ENCODE measurements at places on chromosomes 7 and 10.

GRCh38 chr7:133354546-133355324, 101.9 kb downstream of the EXOC4 start:
- DNase-seq: no peak

DNA sequence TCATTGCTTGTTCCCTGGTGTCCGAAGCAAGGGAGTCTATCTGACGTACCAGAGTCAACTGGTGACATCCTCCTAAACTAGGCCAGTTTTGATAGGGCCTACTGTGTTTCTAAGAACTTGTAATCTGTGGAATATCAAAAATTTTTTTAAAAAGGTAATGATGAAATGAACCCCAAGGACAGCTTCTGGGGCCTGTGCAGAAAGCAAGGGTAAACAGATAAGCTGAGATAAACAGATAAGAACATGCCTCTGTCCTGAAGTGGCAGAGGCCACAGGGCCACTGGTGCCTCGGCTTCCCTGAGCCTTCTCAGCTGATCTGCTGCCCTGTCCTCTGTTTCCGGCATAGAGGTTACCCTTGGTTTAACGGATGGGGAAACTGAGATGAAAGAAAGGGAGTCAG, 8.8 kb downstream of the GRK5 start:
- no peak for DNase-seq

- no peak for DNase-seq
These were observed 174.2 kb downstream of the PTEN start for GRCh38 chr10:88037623-88038022.

DNA sequence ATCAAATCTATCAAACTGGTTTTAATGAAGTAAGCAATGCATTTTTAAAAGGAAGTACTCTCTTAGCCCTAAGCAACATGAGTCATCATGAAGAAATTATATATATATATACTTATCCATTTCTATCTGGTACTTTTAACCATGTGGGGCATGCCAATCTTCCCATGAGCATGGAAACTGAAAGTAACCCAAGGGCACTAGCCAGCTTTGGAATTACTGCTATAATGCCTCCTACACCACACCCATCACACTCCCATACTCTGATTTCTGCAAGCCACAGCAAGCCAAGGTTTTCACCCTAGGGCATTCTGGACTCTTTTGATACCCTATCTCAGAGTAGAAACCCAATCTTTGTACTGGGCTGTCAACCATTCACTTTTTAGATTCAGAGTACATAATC, 204.6 kb downstream of the IMMP2L start:
- DNase-seq: no peak

DNA sequence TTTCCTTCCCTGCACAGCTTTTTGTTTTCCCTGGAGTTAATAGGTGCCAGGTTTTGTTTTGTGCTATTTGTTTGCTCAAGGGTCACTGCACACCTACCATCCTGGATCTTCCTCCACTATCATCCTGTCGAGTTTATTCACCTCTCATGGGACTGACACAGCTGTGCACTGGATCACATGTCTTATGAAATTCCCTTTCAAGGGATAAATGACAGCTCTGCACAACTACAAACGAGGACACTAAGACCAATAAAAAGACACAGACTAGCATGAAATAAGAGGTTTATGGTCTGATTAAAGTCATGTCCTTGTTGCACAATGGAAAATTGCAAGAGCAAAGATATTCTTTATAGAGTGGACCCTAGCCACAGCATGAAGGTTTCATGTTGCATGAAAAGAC, 76.7 kb upstream of the SFMBT2 start:
- no peak for DNase-seq

- no peak for DNase-seq
These were observed 5.9 kb upstream of the PRSS58 start for GRCh38 chr7:142263598-142264380.

DNA sequence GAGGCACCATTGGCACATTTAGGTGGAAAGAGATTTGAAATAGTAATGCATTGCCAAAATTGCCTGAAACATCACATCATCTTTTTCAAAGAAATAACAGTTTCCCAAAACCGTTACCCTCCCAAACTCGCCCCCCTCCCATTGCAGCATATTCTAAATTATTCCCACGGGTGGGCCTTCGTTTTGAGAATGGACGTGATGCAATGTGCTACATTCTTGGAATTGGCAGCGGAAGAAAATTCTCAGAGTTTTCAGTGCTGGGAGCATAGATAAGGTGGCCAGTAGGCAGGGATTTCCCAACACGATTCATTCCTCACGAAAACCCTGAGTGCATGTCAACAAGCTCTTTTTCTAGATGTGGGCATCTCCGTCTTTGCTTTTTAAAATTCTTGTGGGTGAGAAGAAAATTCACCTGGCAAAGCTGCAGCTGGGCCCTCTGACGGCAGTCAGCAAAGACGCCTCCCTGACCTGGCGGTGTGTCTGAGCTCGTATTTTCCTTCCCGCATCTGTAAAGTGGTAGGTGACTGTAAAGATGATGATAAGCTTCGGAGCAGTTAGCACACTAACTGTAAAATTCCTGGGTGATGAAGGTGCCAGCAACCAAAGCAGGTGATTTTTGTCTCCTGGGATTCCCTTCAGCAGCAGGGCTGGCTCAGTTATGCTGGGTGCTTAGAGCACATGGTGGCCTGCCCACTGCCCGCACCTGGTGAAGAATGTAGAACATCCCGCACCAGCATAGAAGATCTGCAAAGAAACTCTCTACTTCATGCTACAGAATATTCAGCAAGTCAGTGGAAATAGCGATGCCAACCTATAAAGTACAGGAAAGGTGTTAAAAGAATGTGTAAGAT, 141.9 kb upstream of the KLF6 start:
- DNase-seq: no peak

DNA sequence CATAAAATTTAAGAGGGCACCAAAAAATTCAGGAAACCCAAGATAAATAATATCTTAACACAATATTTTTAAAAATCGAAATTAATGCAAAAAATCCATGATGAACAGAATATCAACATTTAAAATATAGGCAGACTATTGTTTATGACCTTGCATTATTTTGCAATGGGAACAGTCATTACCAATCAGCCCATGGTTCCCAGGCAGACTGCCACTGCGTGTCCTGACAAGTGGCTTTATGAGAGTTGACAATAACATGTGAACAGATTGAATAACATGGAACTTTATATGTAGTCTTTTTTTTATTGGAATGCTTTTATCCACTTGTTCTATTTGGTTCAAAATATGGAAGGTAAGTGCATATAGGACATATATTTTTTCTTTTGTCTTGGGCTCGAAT, 3.1 kb upstream of the AVPI1 start:
- DNase-seq: no peak

DNA sequence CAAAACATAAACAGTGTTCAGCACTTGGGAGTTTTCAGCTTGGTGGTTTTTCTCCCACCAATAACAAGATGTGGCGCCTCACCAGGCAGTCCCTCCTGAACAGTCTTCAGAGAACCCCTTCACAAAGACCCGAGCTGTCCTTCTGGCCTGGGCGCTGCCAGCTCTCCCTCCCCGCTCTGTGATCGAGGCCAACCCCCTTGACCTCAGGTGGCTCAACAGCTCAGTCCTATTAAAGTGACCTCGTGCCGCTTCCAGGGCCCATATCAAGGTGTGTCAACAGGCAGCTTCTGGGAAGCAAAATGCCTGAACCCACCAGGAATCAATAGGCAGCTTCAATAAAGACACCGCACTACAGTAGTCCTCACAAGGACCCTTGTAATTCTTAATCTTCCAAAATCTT, 63.3 kb downstream of the CHST15 start:
- DNase-seq: no peak

DNA sequence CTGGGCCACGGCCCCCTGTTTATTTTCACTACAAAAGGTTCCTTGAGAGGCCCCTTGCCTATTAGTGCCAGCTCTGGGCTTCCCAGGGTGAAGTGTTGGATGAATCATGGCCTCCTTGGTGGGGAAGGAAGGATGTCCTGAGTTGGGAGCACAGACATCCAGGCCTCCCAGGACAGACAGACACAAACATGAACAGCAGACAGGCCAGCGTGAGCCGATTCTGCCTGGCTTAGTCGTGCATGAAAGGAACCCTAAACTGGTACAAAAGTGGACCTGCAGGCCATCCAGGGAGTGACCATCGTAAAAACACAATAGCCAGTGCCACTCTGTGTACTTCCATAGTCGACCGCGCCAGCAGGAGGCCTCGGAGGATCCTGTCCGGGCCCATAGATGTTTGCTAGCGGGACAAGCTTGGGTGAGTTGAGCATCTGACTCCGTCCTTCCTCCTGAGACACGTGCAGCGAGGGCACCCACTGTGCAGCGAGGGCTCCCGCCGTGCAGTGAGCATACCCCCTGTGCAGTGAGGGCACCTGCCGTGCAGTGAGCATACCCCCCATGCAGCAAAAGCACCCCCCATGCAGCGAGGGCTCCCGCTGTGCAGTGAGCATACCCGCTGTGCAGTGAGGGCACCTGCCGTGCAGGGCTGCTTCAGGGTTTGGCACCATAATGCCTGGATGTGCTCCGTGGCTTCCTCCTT, 51.3 kb upstream of the PRKAR1B start:
- no peak for DNase-seq

DNA sequence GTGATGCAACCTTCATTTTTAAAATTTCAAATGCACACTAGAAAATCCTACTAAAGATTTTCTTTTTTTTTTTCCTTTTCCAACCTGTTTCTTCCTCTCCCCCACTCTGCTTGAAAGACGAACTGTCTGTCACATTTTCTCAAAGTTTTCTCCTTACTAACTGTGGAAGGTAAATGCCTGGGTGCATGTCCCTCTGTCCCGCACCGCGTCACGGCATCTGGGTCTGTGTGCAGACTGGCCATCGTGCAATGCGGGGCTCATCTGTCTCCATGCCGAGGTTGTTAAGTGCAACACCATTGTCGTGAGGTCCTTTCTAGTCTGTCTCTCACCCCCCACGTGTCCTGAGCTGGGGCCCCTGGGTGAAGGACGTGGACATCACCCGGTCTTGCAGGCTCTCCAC, 28.4 kb downstream of the PFKFB3 start:
- DNase-seq: no peak

- DNase-seq: no peak
These were observed 178.1 kb upstream of the GALNT17 start for GRCh38 chr7:70953796-70954195.

GRCh38 chr10:5518143-5518542, 6.6 kb upstream of the CALML3 start:
- no peak for DNase-seq

DNA sequence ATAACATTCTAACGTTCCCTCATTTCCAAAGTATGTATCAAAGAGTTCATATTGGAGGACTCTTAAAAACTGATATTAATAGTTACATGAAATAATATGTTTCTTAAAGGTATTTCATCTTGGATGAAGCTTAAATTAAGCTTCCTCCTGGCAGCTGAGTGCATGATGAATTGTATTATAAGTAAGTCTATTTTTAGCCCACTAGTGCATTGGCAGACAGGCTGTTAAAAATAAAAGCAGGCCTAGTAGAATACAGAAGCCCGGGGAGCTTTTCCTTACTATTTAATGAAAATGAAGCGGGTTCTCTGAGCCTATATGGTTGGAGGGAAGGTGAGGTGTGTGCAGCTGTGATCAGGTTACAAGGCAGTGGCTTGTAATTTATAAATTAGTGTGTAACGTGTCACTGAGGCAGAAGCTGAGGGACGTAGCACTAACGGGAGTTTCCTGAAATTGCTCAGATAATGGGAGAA, 130.7 kb upstream of the KMT2E start:
- DNase-seq: no peak

- no peak for DNase-seq
These were observed 666 bp downstream of the SMKR1 start for GRCh38 chr7:129502708-129503685.

DNA sequence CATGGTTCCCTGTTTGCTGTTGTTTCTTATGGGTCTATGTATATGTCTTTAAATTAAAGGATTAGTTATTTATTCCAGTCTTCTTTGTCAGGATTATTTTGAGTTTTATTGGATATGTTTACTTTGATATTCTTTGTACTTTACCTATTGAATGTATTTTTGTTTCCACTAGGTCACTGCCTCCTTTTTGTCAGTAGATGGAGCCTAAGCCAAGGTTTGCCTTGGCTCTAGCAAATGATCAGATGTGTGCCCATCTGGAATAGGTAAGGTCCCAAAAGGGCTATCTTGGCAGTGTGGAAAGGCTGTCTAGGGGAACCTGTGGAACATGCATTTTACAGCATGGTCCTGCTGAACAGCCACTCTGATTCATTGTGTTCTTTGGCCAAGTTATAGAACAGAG, 337.3 kb upstream of the GHITM start:
- no peak for DNase-seq
